H7 (cell line): ENCODE measurements at places on chromosomes 2 and 18.

DNA sequence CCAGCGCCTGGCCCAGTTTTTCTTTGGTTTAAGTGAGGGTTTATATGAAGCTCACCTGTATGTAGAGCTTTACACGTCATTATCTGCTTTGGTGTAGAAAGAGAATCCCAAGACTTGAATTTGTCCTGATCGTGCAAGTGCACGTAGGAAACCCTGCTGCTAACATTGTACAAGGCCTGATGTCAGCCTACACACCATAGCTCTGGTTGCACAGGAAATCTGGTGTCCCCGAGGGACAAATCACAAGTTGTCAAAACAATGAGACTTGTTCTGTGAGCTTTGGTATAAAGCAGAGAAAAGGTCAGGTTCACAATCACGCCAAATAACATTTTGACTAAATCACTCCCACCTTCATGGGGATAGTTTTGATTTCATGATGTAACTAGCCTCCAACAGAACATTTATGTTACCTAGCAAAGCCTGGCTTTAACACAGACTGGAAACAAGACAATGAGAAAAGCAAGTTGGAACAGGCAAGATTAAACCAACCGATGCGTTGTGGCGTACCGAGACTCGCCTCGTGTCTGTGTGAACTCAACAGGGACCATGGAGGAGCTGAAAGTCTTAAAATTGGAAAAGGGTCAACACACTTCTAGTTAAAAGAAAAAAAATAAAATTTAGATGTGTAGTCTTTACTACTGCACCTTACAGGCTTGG, 41.4 kb downstream of the ZAP70 start:
- DNase-seq = no peak

DNA sequence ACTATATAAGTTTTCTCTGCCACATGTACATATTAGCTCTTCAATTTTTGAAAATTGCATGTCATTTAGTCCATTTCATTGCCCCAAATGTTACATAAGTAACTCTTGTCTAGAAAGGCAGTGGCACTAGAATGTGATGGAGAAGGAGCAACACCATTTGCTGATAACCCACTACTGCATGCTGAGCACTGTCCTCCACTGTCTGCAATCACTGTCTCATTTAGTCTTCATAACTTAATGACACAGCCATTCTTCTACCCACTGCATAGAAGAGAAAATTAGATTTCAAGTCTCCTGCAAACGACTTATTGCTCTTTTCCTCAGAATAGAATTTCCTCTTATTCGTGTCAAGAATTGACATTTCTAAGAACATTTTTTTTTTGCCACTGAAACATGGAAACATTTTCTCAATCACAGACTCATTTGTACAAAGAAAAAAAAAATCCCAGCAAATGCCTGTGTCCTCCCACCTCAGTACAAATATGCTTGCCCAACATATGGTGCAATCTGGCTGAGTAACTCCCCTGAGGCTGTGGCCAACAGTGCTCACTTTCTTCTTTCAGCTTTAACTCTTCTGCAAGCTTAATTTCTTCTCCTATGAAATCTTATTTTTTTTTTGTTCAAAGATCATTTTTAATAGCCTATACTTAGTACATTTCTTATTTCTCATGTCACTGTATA, 768.6 kb upstream of the HS6ST1 start:
- DNase-seq = no peak

DNA sequence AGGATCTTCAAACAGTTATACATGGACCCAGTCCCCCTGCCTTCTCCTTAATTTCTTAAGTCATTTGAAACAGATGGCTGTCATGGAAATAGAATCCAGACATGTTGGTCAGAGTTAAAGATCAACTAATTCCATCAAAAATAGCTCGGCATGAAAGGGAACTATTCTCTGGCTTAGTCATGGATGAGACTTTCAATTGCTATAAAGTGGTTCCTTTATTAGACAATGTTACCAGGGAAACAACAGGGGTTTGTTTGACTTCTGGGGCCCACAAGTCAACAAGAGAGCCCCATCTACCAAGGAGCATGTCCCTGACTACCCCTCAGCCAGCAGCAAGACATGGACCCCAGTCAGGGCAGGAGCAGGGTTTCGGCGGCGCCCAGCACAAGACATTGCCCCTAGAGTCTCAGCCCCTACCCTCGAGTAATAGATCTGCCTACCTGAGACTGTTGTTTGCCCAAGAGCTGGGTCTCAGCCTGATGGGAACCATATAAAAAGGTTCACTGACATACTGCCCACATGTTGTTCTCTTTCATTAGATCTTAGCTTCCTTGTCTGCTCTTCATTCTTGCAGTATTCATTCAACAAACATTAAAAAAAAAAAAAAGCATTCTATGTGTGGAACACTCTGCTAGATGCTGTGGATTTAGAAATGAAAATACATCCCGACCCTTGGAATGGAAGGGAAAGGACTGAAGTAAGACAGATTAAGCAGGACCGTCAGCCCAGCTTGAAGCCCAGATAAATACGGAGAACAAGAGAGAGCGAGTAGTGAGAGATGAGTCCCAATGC, 4.6 kb downstream of the TTR start:
- no peak for DNase-seq

DNA sequence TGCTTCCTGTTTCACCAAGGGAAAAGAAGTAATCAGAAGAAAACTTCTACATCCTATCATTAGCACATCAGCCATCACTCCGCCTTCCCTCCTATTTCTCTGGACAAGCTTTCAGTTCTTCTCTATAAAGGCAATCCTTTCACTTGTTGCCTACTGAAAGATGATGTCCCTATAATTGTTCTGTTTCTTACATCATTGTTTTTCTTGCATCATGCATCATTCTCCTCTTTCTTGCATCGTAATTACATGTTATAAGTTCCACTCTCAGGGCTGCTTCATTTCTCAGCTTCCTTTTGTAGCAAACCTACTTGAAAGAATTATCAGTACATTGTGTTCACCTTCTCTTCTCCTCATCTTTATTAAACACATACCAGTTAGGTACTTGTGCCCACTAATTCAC, 7.2 kb downstream of the SLC30A6 start:
- no peak for DNase-seq

GRCh38 chr2:47905386-47906156, 727 bp downstream of the FBXO11 start:
- DNase-seq = peak; percentile 66

DNA sequence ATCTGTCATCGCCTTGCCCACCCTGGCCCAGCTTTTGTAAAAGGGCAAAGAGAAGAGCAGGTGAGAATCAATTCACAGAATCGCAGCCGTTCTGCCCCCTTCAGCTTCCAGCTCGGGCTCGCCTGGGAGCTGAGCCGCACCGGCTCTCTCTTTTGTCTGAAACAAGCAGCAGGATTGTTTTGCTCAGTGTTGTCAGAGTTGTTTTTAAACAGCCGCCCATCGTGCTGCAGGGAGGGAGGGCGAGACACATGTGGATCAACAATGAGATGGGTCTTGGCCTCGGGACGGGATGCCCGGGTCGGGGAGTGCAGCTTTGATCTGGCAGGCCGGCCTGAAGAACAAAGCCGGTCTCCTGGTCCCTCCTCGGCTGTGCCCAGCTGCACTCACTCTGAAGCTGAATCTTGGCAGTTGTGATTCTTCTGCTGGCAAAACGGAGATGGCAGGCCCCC, 39.7 kb upstream of the HDAC4 start:
- DNase-seq = peak; percentile 86

GRCh38 chr2:41940060-41940744, 107.6 kb upstream of the PKDCC start:
- DNase-seq = no peak

GRCh38 chr2:26588576-26588975, 52.6 kb downstream of the CIB4 start:
- no peak for DNase-seq

- DNase-seq = no peak
These were observed 38.1 kb upstream of the TCF7L1 start for GRCh38 chr2:85095094-85095493.

DNA sequence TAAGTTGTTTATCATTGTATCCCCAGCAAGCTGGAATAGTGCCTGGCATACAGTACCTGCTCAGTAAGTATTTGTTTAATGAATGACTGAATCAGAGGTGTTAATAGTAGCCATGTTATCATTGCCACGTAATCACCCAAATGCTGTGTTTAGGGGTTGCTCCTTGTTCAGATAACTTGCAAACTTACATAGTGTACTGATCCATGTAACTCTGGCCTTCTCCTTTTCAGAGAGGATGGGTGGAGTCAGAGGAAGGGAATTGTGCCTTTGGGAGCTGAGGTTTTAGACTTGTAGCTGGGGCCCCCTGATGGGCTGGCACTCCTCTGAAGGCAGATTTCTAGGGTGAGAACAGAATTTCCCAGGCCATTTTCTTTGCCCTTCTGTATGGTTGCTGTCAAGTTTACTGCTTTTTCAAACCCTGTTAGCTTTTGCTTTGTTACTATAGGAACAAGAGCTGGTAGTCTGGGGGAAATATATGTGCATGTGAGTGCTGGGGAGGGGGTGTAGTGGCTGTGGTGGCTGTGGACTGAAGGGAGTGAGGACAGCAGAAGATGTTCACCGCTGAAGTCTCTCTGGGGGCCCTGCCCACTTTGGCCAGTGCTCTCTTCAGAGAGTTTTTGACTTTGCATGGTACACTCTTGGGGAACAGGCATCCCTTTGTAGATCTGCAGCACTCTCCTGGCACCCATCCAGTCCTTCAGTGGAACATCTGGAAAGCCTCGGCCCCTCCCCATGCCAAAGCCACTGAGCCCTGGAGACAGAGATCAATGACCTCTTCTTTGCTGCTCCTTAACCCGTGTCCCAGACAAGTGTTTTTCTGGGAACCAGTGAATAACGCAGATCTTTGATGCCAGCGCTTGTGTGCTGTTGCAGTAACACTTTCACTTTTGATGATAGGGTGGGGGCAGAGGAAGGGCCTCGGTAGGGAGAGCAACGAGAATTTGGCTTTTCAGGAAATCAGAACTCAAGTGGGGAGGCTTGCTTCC, 209.0 kb downstream of the PRKCE start:
- DNase-seq = no peak

- peak; percentile 22 for DNase-seq
These were observed 643.3 kb downstream of the SOCS6 start for GRCh38 chr18:70931942-70932814.

- DNase-seq = no peak
These were observed 50.0 kb downstream of the TMEM163 start for GRCh38 chr2:134668821-134669220.

DNA sequence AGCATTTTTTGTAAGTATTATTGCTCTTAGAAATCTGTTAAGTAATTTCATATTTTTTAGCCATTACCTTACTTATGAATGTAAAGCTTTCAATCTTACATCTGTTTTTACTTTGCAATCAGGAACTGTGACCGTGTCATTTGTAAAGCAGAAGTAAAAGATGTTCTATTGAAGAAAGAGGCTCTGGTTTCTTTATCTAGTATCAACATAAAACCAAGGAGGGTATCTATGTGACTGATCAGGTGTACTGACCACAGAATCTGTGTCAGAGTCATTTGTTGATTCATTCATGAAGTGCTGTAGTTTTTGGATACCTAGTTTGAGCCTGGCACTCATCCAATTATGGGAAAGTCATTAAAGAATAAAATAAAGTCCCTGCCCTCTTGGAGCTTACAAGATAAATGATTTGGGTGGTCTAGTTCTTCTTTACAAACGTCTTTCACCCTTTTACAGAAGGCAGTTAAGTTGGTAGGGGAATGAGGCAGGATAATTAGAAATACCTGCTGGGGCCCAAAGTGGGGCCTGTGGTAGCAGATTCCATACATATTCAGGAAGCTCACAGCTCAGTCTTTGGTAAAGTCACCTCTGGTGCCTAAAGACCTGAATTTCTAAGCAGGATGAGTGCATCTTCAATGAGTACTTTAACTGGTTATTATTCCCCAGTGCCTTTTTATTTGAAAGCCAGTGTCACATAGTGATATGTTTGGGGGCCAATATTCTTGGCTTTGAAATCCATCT, 260.6 kb upstream of the NT5C1B start:
- DNase-seq = no peak

DNA sequence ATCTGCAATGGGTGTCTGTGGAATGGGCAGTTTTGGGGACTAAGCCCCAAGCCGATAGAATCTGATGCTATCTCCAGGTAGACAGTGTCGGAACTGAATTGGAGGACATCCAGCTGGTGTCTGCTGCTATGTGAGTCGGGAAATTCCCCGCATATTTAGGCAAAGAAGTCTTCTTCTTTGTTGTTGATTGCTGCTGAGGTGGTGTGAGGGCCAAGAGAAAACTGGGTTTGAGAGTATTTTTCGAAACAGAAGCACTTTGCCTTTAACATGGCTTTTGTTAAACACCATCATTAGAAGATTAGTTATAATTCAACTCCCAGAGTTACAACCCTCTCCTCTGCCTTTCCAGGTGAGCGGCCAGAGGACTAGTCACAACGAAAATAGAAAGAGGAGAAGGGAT, 49.4 kb upstream of the ACTR3 start:
- no peak for DNase-seq

GRCh38 chr2:190199530-190199929, 120.1 kb downstream of the HIBCH start:
- no peak for DNase-seq

DNA sequence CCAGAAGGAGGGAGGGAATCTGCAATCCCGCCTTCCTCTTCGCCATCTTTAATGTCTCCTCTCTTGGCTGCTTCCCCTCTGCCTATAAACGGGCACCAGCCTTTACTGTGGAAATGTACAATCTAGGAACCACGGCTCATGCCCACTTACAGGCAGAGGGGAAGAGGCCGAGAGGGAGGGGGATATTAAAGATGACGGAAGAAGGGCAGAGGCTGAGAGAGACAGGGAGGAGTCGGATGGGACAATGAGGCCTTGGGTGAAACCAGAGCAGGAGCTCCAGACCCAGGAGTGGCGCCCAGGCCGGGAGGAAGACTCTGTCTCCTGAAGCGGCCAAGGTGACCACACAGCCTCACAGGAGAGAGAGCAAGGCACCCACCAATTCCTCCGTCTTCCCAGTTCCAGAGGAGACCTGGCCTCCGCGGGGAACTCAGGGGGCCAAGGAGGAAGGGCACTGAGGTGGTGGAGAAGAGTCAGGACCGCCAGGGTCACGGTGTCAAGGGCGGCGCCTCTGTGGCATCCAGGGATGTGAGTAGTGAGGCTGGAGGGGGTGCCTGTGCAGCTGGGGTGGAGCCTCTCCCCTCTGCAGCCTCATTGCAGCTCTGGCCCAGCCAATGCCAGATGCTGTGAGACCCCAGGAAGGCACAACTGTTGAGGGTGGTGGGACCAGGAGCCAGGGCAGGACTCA, 67.8 kb downstream of the CIB4 start:
- DNase-seq = no peak

GRCh38 chr18:77572537-77572936, 322.9 kb downstream of the GALR1 start:
- DNase-seq = no peak

- no peak for DNase-seq
These were observed 168.7 kb upstream of the NCK2 start for GRCh38 chr2:105576050-105576439.
